ENCODE measurements at places on chromosomes 7 and 10. TPM values are rescaled to one million over a fixed set of nuclear protein-coding genes. Genes with fewer than 3 reads are reported as not detected.

DNA sequence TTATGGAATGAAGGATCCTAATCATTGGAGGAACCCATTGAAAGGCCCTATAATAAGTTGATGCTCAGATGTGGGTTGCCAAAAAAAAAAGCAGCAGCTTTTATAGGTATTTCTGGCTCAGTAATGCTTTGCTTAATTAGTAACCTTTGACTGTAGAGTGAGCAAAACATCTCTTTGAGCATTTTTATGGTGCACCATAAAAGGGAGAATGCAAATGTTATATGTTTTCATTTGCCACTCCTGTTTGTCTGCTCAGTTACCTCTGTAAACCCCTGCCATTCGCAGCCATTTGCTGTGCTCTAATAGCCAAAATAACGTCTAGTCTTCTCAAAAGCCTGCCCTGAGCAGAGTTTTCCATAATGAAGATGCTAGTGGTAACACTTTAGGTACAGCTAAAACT, 589.1 kb upstream of the FOXK1 start:
- no peak for DNase-seq

The CYP2C8 gene
- total RNA-seq: 0.34 TPM

GRCh38 chr7:16491148-16491547, 25.6 kb upstream of the SOSTDC1 start:
- DNase-seq: no peak

DNA sequence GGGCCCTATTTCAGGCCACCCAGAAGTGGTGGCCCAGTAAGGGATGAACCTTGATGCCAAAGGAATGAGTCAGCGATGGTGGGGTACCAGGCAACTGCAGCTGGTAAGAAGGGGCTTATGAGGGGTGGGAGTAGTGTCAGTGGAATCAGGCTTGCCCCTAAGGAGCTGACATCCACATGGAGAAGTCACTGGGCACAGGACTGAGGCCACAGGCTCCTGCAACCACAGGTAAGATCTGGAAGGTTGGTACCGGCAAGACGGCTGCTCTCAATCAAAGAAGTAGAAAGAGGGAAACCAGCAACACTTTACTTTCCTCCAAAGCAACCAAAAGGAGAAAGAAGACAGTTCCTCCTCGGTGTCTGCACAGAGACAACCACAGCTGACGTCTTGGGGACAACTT, 2.5 kb downstream of the GCK start:
- no peak for DNase-seq

The TUBAL3 gene
- total RNA-seq: not detected

The DNAJB6 gene
- total RNA-seq: 179 TPM

GRCh38 chr10:24681572-24682088, 42.1 kb downstream of the ARHGAP21 start:
- DNase-seq: no peak
